ENCODE measurements at places on chromosomes 7 and 10.

- DNase-seq, result no peak
Observed at GRCh38 chr7:2629746-2630681, 1.8 kb upstream of the TTYH3 start.

DNA sequence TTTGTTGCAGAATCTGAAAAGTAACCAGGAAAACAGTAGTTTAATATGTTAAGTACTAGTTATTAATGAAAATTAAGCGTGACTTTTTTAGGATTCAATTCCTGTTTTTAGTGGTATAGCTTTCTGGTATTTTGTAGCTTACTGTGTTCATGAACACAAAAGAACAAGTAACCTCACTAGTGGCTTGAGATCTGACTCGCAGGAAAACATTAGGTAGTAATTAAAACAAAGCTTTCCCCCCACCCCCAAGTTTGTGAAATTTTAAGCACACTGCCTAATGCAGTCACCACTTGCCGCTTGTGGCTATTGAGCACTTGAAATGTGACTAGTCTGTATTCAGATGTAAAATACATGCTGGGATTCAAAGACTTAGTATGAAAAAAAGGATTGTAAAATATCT lies 102.5 kb upstream of the RPA3 start:
- no peak for DNase-seq

DNA sequence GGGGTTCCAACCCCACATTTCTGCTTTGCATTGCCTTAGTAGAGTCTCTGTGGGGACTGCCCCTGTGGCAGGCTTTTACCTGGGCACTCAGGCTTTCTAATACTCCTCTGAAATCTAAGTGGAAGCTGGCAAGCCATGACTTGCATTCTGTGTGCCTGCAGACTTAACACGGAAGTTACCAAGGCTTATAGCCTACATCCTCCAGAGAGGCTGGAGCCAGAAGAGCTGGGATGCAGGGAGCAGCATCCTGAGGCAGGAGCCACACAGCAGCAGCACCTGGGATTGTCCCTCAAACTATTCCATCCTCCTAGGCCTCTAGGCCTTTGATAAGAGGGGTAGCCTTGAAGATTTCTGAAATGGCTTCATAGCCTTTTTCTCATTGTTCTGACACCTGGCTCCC lies 22.1 kb upstream of the ABCC2 start:
- no peak for DNase-seq

GRCh38 chr10:12705943-12706342 lies 295.6 kb downstream of the CCDC3 start:
- no peak for DNase-seq

DNA sequence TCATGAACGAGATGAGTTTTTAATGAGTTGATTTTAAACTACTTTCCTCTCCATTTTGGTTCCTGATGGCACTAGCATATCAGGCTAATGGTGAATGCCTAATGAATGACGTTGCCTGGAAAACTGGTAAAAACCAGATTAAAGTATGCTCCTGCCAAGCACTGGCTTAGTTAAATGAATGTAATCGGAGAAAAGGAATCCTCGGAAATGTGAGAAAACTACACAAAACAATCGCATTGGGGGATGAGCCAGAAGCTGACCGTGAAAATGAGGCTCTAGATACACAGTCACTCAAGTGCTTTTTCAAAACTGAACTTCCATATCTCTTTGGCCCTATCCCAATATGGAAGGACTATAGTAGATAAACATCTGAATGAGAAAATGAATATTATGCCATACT lies 153.8 kb upstream of the COL1A2 start:
- DNase-seq, result no peak

DNA sequence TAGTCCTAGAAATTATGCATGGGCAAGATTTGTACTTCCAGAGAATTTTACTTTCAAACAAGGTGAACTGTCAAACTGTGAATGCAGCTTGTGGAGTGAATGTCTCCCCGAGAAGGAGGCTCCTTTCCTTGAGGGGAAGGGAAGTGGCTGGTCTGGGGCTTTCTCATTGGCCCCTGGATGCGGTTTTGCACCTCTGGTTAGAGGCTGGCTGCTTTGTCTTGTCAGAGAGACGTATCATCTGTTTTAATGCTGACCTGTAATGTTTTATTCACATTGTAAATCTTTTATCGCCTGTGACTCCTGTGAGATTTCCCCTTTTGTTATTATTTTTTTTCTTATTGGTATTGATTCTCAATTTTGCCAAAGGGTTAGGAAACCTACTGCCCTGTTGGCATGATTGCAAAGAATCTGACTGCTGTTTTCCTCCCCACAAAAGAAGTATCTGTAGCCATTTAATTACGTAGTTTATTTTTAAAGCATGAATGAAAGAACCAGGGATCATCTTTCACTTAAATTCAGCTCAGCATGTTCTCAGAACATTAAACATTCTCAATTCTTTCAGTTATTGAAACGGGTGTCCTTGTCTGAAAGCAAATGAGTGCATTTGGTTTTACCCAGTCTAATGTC lies 238.3 kb upstream of the NFE2L3 start:
- no peak for DNase-seq

DNA sequence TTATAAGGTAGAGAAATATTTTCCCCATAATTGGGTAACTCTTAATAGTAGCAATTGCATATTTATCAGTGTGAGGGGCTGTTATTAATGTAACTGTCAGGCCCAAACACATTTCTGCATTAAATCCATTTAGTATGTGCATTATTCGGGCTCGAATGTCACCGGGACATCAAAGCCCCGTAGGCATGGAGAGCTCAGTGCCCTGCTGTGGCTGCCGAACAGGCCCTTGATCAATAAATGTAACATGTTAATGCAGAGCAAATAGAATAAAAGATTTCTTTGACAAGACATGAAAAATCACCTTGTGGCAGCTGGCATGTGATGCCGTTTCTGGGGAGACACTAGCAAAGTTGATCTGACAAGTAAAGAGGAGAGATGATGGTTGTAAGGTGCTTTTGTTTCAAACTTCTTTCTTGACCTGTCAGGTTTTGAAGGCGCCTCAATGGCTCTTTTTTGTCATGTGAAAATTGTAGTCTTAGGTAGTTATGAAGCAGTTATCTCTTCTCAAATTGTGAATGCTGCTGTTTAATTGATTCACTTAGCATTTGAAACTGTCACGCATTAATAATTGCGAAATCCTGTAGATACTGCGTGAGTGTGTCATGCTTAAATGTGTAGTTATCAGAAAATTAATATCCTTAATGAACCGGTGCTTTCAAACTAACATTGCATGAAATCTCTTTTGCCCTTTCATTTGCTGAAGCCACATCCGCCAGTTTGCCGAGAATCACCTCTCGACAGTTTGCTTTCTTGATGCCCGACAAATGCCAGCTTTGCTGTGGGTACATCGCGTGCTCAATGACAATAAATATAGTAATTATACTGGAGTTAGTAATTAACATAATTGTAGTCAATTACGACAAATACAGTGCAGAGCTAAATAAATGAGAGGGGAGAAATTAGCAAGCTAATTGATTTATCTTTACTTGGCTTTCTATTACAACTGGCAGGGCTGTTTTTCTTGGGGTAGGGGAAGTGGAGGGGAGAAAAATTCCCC lies 19.5 kb downstream of the LRMDA start:
- DNase-seq, result no peak

GRCh38 chr10:29078919-29079318 lies 210.0 kb upstream of the LYZL1 start:
- no peak for DNase-seq

- no peak for DNase-seq
Observed at GRCh38 chr10:130485236-130485957, 349.2 kb downstream of the GLRX3 start.

GRCh38 chr7:264541-265191 lies 25.3 kb upstream of the FOXL3 start:
- DNase-seq, result no peak

GRCh38 chr7:114830952-114831351 lies 90.9 kb upstream of the MDFIC start:
- DNase-seq, result no peak

GRCh38 chr7:75635036-75635435 lies 103.7 kb downstream of the HIP1 start:
- no peak for DNase-seq

DNA sequence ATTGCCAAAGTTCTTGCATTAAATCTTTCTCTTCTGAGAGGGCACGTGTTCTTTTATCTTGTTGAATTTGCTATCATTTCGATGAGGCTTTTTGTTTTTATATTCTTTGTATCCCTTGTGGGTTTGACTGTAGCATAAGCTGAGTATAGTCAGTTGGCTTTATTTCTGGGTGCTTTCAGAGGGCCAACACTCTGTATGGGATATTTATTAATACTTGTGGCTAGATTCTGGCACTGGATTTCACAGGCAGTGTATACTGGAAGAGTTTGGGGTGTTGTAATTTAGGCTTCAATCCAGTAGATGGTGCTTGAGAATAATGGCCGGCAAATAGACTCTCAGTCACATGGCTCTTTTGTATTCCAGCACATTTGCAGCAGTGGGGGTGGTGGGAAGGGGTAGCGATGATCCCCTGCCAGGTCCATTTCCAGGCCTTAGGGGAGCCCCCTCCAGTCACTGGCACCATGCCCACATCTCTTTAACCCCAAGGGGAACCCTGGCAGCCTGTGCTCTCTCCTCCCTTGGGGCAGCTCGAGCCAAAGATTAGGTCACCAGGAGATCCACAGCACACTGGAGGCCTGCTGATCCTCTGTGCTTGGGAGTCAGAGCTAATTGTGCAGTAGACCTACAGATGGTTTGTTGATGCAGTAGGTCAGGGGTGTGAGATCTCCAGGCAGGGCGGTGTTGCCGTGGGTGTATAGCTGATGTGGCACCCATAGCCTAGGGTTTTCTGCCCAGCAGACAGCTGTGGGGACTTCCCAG lies 81.8 kb downstream of the PTPN20 start:
- no peak for DNase-seq

GRCh38 chr10:287026-287709 lies 151.9 kb downstream of the ZMYND11 start:
- no peak for DNase-seq
